ENCODE measurements at places on chromosomes 6 and 20. TPM values are rescaled to one million over a fixed set of nuclear protein-coding genes. Genes with fewer than 3 reads are reported as not detected.

TRIM31 gene
- 0.18 TPM for total RNA-seq

TRDN gene
- not detected for total RNA-seq

DEF6 gene
- 66.3 TPM for total RNA-seq

ADAM33 gene
- not detected for total RNA-seq

RPN2 gene
- total RNA-seq, result 157 TPM

PKIB gene
- total RNA-seq, result 0.19 TPM
